Tibial nerve (tissue), 4 donors: ENCODE measurements at places on chromosomes 5 and 9. TPM values are rescaled to one million over a fixed set of nuclear protein-coding genes. Genes with fewer than 3 reads are reported as not detected.

DNA sequence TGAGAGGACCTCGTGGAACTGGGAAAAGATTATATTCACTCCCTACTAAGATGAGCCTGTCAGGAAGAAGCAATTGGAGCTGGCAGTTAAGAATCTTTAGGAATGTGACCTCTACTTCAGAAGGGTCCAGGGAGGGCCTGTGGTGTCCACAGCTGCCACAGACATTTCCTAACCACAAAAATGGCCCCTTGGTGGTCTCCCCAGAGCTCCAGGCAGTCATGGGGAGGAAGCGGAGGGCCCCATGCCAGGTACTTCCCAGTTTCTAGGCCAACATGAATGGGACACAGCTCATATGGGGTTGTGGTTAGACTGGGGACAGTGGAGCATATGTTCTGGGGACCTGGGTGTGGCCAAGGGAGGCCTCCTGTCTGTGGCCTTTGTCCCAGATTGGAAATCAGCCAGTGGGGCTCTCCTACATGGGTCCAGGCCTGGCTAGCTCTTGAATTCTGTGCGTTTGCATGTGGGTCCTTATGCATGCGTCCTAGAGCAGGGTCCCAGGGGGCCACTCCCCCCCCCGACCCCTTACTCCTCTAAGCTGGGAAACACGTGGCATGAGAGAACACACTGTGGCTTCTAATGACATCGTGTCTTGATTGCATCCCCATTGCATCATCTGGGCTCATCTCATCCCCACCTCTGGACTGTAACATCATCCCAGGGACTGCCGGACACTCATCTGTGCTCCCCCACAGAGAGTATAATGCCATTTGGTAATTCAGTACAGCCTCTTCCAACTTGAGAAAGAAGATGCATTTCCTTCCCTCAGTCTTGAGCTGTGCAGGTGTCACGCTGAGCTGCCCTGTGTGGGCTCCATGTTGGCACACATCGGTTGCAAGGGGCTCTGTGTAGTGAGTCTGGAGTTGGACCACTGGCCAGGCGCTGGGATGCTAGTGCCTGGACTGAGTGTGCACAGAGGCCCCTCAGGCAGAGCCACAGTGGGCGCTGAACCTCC, 31.3 kb downstream of the IRF1 start:
- DNase-seq, result no peak
- peaks cover 79% of the 10 kb centered on the region for H3K4me1 ChIP-seq
- H3K36me3 ChIP-seq, result no peaks in the 10 kb centered on the region
- no peaks in the 10 kb centered on the region for H3K27me3 ChIP-seq

GRCh38 chr5:173321886-173322285, 6.3 kb downstream of the STC2 start:
- H3K4me3 ChIP-seq, result no peak overlapping the region
- H3K4me1 ChIP-seq, result peaks cover 3% of the 10 kb centered on the region
- DNase-seq, result no peak
- peaks cover 28% of the 10 kb centered on the region for H3K27me3 ChIP-seq
- no peak overlapping the region for H3K27ac ChIP-seq

DNA sequence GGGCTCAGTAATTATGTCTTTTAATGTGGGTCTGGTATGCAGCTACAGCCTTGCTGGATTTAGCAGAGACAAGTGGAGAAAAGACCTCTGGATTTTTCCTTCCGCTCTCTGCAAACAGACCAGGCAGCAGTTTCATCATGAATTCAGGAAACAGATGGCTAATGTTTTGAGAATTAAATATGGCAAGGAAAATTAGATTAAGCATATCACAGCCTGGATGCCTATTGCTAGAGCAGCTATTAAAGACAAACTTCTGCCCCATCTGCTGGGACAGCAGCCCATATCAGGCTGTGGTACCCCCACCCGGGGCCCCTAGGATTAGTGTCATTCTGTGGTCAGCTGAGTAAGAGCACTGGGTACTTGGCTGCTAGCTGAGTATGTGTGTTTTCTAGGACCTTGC, 6.2 kb downstream of the SKP2 start:
- DNase-seq, result no peak
- H3K4me3 ChIP-seq, result no peak overlapping the region
- no peaks in the 10 kb centered on the region for H3K36me3 ChIP-seq
- no peaks in the 10 kb centered on the region for H3K27me3 ChIP-seq
- H3K27ac ChIP-seq, result no peak overlapping the region
- H3K4me1 ChIP-seq, result no peaks in the 10 kb centered on the region

DNA sequence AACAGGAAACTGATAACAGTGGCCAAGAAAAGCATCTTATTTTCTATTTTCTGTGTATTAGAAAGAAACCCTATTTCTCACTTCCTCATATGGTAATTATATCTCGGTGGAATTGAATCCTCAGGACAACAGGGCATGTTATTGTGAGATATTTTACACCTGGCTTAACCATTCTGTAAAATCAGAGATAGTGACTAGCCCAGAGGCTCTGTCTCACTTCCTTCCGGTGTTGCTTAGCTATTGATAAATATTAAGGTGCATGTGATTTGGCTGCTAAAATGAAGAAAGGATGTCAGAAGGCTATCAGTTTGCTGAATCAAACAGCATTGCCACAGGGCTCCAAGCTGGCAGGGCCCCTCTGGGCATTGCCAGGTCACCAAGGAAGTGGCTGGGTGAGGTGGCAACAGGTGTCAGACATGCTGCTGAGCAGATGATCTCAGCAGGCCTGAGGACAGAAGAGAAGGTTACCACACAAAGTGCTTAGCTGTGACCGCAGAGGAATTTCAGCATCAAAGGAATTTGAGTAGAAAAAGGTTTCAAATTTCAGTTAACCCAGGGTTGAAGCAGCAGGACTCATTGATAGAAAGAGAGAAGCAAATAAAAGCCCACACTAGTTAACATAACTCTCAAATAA, 330.7 kb downstream of the PDE4D start:
- H3K4me1 ChIP-seq, result no peaks in the 10 kb centered on the region
- no peak for DNase-seq
- no peak overlapping the region for H3K4me3 ChIP-seq
- no peak overlapping the region for H3K27ac ChIP-seq
- no peaks in the 10 kb centered on the region for H3K27me3 ChIP-seq

DNA sequence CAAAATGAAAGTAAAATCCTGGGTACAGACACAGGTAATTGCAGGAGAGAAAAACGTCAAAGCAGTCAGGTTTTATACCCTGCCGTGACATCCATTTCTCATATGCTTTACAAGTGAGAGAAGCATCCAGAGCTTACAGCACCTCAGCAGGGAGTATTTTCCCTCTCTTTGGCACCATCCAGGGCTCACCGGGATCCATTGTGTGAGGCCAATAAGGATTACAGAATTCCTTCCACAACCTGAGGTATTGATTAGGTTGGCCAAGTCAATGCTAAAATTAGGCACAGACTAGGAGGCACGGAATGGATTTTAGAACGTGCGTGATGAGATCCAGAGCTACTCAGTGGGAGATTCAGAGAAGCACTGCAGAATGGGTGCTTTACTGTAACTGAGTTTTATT, 296.6 kb downstream of the FBXL7 start:
- no peaks in the 10 kb centered on the region for H3K4me1 ChIP-seq
- H3K27ac ChIP-seq, result no peak overlapping the region
- no peaks in the 10 kb centered on the region for H3K27me3 ChIP-seq
- H3K4me3 ChIP-seq, result no peak overlapping the region
- H3K36me3 ChIP-seq, result no peaks in the 10 kb centered on the region

DNA sequence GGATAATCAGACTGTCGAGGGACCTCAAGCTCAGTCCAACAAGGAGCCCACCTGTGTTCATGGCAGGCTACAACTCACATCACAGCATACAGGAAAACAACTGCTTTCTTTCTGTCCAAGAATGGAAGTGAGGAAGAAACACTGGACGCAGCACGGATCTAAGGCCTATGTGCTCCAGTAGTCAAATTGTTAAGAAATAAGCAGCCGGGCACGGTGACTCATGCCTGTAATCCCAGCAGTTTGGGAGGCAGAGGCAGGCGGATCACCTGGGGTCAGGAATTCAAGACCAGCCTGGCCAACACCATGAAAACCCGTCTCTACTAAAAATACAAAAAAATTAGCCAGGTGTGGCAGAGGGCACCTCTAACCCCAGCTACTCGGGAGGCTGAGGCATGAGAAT, 427.8 kb downstream of the BNC2 start:
- no peak overlapping the region for H3K27ac ChIP-seq
- H3K36me3 ChIP-seq, result no peaks in the 10 kb centered on the region
- H3K4me3 ChIP-seq, result no peak overlapping the region
- peak; percentile 31 for DNase-seq

JMY gene
- total RNA-seq, result 23.8 TPM

MTAP gene
- 50.2 TPM for total RNA-seq

WDR31 gene
- 1.3 TPM for total RNA-seq

TRIM41 gene
- 17.9 TPM for total RNA-seq

PFN3 gene
- not detected for total RNA-seq

LCN10 gene
- 8.8 TPM for total RNA-seq

RORB gene
- 3.5 TPM for total RNA-seq

NDFIP1 gene
- total RNA-seq, result 115 TPM
